Substantia nigra (tissue), 51 donors: ENCODE measurements at places on chromosomes 1 and 21.

DNA sequence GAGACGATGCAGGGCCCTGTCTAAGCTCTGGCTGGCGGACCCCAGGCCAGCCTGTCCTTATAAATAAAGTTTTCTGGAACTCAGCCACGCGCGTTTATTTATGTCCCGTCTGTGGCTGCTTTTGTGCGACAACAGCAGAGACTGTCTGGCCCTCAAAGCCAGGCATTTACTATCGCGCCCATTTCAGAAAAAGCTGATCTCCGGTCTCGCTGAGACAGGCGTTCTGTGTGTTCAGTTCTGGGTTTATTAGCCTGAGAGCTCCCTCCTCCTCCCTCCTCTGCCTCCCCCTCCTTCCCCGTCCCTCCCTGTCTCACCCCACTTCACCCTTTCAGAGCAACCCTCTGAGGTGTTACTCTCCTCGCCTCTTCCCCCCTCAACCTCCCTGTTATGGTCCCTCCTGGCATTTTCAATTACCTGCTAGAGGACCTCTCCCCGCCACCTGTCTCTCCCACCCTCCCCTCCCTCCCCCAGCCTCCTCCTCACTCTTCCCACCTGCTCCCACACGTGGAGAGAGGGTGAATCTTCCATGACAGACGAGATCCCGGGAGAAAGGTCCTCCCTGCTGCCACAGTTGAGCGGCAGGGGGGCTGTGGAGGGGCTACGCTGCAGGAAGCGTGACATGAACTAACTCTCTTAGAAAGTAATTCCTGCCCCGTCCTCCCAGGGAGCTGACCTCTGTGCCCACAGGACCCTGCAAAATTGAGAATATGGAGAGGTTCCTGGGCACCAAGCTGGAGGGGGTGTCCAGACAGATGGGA, 59.9 kb downstream of the SPSB1 start:
- DNase-seq = no peak

- DNase-seq = no peak
Observed at GRCh38 chr1:29864431-29865022, 628.2 kb downstream of the PTPRU start.

DNA sequence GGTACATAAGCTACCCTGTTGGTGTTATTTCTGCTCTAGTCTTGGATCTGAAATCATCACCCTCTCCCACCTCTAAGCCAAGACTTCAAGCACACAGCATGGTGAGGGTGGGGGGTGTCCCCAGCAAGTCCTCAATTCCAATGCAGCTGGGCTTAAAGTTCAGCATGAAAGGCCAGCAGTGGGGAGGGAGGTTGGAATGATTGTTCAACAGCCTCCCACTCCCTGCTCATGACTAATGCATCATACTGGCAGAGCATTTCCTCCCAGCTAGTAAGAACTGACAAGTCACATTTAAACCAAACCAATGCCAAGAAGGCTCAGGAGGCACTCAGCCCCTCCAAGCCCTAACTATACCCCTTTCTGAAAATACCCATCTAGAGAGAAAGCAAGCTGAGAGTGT, 50.1 kb downstream of the TIAM1 start:
- no peak for DNase-seq

- DNase-seq = no peak
Observed at GRCh38 chr1:67582625-67583461, 102.2 kb upstream of the GADD45A start.

- no peak for DNase-seq
Observed at GRCh38 chr1:210822932-210823331, 311.0 kb downstream of the KCNH1 start.

GRCh38 chr1:156903328-156904091, 10.0 kb downstream of the PEAR1 start:
- DNase-seq = no peak

DNA sequence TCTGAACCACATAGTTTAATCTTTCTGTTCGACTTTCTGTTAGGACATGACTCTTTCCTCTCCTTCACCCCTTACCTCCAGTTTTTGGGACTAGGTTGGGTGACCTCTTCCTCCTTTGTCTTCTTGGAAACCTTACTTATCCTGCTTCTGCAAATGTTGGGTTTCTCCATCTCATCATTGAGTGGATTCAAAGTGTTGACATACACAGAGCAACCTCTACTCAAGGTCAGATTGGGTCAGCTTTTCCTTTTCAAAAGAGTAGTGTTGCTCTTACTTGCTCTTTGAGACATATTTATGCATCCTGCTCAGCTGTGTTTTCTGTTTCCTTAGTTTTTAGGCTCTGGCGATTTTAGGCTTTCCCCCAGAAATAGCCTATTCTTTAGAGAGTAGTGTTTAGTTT, 3.7 kb downstream of the CAMTA1 start:
- no peak for DNase-seq

GRCh38 chr21:16037421-16037955, 307.7 kb downstream of the USP25 start:
- no peak for DNase-seq

GRCh38 chr1:67439277-67440029, 9.3 kb upstream of the SERBP1 start:
- no peak for DNase-seq

GRCh38 chr1:231970684-231971083, 344.1 kb downstream of the DISC1 start:
- DNase-seq = no peak

GRCh38 chr1:3778590-3779264, 6.2 kb downstream of the SMIM1 start:
- DNase-seq = no peak

DNA sequence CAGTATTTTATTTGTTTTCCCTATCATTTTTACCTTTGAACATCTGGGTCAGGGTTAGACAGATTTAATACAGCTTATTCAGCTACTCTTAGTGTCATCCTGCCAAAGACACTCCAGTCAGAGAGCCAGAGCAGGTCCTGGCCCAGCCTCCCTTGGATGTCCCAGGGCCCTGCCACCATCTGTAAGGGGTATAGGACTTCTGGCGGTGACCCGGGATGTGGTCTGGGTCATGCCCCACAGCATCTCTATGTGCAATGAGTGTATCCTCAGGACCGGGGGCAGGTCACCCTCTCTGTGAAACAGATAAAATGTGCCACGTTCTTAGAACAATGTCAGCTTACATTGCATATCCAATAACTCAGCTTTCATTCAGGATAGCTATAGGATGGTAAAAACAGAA, 37.8 kb upstream of the PRSS38 start:
- DNase-seq = no peak

- no peak for DNase-seq
Observed at GRCh38 chr1:228900099-228900885, 165.0 kb downstream of the RHOU start.

- DNase-seq = no peak
Observed at GRCh38 chr1:15727866-15728534, 8.1 kb upstream of the SLC25A34 start.

DNA sequence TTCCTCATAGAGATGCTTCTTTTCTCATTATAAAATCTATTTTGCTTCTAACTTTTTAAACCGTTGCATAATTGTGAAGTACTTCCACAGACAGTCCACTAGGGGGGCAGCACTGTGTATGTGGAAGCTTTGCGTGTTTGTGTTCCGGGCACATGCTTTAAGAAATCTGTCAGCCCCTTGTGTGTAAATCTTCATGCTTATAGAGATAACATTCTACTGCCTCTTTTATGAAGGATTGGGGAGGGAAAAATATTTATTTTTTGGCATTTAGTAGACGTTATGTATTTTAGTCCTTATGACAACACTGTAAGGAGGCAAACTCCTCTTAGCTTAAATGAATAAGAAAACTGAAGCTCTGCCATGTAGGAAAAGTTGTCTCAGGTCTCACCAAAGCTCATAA, 157.3 kb upstream of the PTGFR start:
- no peak for DNase-seq
